Epithelial cell of prostate (primary cell): ENCODE measurements at places on chromosomes 1 and 21.

DNA sequence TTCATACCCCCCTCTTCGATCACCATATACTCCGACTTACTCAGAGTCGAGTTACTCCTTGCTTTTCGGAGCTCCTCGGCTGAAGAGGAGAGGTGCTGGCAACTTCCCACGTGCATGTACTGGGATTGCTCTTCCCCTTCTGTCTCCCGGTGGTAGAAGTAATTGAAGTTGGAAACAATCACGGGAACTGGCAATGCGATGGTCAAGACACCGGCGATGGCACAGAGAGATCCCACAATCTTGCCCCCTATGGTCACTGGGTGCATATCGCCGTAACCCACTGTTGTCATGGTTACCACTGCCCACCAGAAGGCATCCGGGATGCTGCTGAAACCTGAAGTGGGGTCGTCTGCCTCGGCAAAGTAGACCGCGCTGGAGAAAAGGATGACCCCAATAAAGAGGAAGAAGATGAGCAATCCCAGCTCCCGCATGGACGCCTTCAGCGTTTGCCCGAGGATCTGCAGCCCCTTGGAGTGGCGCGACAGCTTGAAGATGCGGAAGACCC is 1.5 kb downstream of the KCNA3 start:
- no peak for DNase-seq

DNA sequence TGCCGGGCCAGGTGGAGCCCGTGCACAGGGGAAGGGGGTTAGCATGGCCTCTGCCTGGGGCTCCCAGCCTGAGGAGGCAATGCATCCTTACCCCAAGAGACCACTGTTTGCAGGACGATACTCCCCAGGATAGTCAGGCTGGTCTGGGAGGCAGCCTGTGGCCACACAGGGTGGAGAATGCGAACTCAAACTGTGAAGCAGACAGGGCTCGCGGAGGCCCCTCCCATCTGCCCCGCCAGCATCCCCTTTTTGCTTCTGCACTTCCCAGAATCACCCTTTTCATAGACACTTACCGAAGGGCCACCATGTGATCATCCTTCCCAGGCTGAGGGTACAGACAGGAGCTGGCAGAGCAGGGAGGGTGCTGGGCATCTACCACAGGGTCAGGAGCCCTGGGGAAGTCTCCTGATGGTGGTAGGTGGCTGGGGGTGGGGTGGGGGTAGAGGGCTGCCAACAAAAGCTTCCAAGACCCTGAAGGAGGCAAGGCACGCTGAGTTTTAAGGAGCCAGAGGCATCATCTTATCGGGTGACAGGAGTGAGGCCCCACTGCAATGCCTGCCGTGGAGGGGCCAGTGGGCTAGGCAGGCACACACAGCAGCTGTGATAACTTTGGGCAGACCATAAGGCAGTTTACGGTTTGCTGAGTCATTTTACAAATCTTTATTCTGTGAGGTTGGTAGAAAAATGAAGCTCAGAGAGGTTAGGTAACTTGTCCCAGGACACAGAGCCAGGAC is 31.3 kb upstream of the BTG2 start:
- DNase-seq = no peak

GRCh38 chr1:96513136-96513535 is 208.4 kb upstream of the PTBP2 start:
- no peak for DNase-seq

- no peak for DNase-seq
Measured at GRCh38 chr1:106897976-106898375, 158.5 kb upstream of the PRMT6 start.

DNA sequence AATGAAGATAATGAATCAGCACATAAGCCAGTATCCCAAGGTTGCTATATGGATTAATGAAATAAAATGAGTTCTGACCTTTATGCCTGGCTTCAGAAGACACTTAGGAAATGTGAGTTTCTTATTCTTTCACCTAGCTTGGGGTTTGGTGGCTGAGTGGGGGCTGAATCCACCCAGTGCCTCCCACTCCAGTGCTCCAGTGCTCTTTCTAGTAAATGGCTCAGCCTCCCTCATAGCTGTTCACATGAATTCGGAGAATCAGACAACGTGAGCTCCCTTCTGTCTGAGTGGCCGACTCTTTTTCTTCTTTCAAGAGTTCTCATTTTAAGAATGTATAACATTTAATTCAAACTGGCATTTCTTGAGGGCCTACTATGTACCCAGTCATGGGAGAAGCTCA is 43.5 kb downstream of the TRABD2B start:
- DNase-seq = no peak

DNA sequence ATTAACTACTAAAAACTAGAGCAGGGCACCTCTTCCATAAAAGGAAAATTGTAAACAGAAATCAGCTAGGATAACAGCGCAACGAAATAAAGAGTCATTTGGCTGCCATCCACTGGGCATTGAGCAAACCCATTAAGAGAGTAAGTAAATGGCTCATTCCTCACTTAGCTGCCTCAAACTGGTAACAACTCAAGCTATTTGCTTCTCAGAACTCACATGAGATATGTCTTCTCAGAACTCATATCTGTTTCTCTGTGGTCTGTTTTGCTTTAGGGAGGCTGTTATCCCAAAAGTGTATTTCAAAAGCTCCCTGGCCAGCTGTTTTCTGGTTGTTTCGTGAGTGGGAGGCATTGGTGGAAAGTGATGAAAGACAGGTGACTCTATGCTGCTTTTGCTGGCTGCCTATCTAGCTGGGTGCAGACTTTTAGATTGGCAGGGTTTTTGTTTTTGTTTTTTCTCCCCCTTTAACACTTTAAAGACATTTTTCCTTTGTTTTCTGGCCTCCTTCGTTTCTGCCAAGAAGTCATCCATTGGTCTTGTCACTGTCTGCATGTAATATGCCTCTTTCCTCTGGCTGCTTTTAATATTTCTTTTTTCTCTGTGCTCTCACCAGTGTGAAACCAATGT is 269.2 kb upstream of the RGS18 start:
- DNase-seq = no peak

GRCh38 chr1:37239225-37239740 is 205.0 kb upstream of the GRIK3 start:
- no peak for DNase-seq

DNA sequence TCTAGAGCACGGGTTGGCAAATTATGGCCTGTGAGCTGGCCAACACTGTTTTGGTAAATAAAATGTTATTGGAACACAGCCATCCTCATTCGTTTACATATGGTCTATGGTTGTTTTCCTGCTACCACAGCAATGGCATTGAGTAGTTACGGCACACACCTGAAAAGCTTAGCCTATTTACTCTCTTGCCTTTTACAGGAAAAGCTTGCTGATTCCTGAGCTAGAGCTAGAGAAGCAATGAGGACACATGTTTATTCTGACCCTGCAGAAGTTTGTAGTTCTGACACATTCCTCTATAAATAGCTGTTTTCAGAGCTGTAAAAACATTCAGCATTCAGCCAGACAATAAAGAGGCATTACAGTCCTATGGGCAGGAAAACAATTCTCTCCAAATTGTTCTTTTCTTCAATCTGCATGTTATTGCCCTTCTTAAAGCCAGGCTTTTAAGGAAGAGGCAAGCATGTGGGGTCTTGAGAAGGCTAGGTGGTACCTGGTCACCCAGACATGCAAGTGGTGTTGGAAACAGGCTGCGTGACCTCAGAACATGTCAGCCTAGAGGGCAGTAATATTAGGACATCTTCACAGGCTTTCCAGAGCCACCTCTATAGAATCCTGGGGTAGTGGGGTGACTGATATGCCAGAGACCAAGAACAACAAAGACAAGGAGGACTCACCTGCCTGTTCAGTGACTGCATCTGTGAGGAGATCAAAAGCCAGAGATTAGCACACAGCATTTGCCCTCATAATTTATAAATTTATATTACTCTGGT is 1.6 kb downstream of the FCRL2 start:
- DNase-seq = no peak

- no peak for DNase-seq
Measured at GRCh38 chr1:210239349-210240111, 6.9 kb downstream of the SERTAD4 start.

GRCh38 chr1:192887426-192887825 is 78.6 kb downstream of the RGS2 start:
- DNase-seq = no peak

DNA sequence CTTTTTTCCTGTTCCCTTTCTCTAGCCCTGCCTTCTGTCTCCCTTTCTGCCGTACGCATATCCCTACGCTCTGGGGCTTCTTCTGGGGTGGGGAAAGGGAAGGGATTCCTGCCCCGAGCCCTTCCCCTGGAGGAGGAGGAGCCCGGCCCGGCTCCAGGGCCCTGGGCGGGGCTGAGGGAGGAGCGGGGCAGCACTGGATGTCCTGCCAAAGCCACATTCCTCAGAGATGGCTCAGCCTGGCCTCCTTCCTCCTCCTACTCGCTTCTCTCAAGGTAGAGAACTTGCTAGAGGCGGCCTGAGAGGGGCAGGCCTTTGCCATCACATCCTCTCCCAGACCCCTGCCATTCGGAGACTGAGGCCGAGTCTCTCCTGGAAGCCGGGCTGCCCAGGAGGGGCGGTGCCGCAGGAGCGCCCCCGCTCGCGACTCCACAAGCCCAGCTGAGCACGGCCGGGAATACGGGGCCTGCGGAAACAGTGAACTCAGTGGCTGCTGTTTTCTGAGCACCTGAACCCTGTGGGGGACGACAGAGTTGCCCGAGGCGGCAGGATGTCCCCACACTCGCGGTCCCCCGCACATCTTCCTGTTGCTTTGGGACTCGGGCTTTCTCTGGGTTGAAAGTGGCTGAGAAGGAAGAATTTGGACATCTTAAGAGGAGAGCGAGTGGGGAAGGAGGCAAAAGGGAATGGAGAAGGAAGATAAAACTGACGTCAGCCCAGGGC is 12.2 kb downstream of the ADAMTSL4 start:
- DNase-seq = peak; percentile 93

DNA sequence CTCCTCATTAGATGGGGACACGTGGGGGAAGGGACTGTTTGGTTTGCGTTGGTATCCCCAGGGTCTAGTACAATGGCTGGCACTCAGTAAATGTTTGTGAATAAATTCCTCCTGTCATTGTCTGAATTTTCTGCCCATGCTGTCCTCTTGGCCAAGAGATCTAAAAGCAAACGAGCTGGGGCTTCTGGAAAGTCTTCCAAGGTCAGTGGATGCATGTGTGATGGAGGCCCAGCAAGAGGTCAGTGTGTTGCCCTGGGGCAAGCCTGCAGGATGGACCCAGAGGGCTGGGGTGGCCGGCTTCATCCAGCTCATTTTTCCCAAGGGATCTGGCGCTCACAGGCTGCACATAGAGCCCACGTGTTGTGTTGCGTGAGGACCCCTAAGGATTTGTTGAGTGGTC is 30.0 kb upstream of the JUN start:
- DNase-seq = no peak

GRCh38 chr21:38716942-38717341 is 88.8 kb upstream of the ETS2 start:
- no peak for DNase-seq

DNA sequence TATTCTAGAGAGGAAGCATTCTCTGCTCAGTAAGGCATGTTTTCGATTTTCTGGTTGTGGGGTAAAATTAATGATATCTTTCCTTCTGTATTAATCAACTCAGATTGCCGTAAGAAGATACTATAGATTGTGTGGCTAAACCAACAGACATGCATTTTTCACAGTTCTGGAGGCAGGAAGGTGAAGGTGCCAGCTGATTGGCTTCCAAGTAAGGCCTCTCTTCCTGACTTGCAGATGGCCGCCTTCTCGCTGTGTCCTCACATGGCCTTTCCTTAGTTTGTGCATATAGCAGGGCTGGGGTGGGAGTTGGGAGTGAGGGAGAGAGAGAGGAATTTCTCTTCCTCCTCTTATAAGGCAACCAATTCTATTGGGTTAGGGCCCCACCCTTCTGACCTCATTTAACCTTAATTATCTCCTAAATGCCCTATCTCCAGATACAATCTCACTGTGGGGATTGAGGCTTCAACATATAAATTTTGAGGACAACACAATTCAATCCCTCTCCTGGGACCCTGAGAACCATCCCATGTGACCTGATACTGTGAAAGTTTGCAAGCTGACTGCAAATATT is 52.3 kb upstream of the MRPS6 start:
- no peak for DNase-seq

DNA sequence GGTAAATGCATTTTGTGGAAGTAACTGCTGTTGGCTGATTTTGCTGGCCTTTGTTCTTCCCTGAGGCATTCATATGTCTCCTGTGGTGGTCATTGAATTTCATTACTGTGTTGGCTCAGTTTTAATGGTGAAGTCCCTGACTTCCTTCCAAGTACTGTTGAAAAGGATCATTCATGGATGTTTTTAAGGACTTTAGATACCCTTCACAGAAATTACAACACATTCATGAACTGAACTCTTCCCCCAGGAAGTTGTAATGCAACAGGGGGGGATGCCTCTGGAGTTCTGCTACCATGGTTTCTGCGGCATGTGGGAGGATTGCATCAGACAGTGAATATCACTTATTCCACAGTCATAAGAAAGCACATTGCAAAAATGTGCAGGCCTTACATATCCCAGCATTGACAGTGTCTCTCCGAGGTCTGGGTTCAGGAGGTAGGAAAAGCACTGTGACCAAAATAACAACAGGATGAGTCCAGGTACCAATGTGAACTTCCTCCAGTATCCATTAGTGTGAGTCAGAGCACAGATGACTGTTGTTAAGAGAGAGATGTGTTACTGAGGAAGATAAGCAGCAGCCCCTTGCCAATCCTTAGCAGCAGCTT is 2.1 kb upstream of the RAB3GAP2 start:
- DNase-seq = no peak

- DNase-seq = no peak
Measured at GRCh38 chr1:208544053-208544452, 299.9 kb upstream of the PLXNA2 start.

- no peak for DNase-seq
Measured at GRCh38 chr21:44869781-44870747, 3.4 kb downstream of the PTTG1IP start.

DNA sequence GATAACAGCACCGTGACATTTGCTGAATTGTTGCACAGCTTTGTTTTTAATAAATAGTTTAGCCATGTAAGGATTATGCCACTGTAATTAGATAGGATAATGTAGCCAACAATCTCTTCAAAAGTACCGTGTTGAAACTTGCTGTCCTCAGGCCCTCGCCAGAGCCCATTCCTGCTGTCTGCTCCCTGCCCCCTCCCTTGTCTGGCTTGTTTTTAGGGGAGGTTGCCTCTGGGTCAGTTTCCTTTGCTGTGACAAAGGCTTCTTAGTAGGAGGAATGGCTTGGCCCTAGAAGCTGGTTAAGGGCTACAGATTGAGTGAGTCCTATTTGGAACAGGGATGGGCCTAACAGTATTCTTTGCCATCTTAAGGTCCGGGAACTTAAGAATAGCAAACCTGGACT is 107.9 kb downstream of the LMO4 start:
- no peak for DNase-seq
